Activated CD8-positive, alpha-beta memory T cell treated with anti-CD3 and anti-CD28 coated beads, Interleukin-2, amount 50 U/mL, for 48 hours (primary cell): ENCODE measurements at places on chromosomes 1 and 21.

GRCh38 chr1:23179862-23180261 is 11.2 kb upstream of the LUZP1 start:
- DNase-seq, result no peak

DNA sequence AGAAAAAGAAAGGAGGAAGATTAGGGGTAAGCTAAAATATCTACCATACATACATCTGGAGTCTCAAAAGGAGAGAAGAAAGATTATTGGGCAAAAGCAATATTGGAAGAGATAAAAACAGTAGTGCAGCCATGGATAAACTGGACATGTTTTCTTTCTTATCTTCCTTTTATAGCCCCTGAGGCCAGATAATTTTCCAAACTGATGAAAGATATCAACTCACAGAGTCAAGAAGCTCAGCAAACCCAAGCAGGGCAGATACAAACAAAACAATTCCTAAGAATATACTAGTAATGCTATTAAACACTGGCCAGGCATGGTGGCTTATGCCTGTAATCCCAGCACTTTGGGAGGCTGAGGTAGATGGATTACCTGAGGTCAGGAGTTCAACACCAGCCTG is 5.8 kb upstream of the PSMB4 start:
- no peak for DNase-seq

DNA sequence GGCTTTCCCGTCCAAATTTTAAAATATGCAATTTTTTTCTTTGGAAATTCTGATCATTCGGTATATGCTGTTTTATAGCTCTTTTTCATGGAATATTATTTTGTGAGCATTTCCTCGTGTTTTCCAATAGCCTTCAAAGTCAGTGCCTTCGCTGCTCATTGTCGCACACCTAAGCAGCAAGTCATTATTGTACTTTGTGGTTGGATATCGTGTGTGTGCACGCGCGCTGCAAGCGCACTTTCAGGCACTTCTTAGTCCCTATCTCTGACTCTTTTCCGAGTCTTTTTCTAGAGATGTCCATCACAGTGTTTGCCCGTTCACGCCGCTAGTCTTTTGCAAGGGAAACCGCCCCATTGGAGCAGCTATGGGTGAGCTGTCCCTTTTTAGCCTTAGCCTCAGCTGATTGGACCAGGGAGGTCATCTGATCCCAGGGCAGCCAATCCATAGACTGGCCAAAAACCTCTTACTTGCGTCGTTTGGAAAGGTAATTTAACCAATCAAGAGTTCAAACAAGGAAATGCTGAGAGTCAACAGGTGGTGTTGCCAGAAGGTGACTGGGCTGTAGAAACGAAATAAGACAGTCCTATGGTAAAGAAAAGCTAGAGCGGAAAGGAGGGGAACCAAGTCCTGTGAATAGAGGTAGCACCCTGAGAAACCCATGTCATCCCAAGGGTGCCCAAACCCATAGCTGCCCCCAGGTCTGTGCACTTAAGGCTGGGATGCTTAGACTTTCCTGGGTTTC is 710 bp upstream of the HYI start:
- DNase-seq, result peak; percentile 76

DNA sequence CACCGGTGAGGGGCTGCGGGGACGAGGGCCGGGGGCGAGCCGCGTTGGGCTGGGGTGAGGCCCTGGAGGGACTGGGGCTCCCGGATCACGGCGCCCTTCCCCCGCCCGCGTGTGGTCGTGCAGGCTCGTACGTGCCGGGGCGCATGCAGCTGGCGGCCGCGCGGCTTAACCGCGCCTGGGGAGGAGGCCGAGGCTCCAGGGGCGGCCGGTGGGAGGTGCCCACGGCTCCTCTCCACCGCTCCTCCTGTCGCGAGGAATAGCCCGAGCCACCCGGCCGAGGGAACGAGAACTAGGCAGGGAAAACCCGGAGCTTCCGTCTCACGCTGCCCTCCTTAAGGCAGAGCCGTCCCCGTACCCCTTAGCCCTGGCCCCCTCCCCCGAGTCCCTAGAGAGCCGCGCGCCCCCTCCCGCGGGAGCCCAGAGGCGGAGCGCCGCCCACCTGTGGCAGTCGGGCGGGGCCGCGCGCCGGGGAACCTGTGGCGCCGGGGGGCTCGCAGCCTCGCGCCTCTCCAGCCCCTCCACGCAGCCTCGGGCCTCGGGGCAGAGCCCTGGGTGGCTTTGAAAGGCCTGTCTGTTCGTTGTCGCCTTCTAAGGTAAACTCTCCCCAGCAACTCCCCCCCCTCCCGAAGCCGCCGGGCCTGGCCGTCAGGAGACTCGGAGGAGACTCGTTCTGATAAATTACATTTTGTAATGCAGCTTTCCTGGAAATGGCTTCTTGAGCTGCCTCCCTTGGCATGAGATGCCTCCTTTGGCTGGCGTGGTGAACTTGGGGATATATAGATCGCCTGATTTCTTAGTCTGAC is 746 bp downstream of the AK4 start:
- peak; percentile 87 for DNase-seq

DNA sequence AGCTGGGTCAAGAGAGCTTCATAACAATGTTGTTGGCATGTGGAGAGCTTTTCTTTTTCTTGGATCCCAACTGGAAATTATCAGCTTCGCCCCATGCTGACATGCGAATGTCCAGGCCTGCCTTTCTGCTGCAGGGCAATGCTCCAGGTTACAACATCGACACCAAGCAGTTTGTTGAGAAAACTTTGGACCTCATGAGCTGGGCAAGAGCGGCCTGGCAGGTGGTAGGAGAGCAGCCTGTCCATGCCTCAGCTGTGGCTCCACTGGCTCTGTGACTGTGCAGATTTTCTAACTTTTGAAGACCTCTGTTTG is 41.4 kb downstream of the MTARC1 start:
- no peak for DNase-seq

GRCh38 chr21:42971897-42972275 is 2.5 kb upstream of the PKNOX1 start:
- no peak for DNase-seq
